Activated effector memory CD4-positive, alpha-beta T cell treated with anti-CD3 and anti-CD28 coated beads, Interleukin-2, amount 50 U/mL, for 16 hours (primary cell): ENCODE measurements at places on chromosomes 2 and 18.
A peak's percentile ranks its signal among the peaks of the same experiment; 100 is the strongest.

GRCh38 chr18:33541316-33541715, 36.7 kb upstream of the ASXL3 start:
- no peak for DNase-seq

DNA sequence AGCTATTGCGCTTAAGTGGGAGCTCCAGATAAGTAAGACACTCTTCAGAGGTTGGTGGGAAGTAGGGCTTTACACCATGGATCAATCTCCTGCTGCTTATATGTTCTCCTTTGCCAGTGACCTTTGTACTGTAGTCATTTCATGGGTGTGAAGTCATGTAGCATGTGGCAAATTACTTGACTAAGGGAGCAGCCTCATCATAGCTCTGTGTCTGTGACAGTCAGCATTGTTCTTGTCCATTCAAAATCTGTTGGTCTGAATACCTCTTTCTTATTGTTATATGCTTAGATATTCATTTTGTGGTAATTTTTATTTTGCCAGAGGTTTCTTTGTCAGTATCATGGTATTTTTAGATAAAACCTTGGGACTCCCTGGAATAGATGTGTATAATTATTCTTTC, 18.2 kb downstream of the SLC4A1AP start:
- no peak for DNase-seq

- no peak for DNase-seq
Measured at GRCh38 chr18:52313213-52313612, 26.8 kb upstream of the DCC start.

GRCh38 chr2:29238497-29238896, 123.3 kb downstream of the CLIP4 start:
- peak; percentile 55 for DNase-seq

DNA sequence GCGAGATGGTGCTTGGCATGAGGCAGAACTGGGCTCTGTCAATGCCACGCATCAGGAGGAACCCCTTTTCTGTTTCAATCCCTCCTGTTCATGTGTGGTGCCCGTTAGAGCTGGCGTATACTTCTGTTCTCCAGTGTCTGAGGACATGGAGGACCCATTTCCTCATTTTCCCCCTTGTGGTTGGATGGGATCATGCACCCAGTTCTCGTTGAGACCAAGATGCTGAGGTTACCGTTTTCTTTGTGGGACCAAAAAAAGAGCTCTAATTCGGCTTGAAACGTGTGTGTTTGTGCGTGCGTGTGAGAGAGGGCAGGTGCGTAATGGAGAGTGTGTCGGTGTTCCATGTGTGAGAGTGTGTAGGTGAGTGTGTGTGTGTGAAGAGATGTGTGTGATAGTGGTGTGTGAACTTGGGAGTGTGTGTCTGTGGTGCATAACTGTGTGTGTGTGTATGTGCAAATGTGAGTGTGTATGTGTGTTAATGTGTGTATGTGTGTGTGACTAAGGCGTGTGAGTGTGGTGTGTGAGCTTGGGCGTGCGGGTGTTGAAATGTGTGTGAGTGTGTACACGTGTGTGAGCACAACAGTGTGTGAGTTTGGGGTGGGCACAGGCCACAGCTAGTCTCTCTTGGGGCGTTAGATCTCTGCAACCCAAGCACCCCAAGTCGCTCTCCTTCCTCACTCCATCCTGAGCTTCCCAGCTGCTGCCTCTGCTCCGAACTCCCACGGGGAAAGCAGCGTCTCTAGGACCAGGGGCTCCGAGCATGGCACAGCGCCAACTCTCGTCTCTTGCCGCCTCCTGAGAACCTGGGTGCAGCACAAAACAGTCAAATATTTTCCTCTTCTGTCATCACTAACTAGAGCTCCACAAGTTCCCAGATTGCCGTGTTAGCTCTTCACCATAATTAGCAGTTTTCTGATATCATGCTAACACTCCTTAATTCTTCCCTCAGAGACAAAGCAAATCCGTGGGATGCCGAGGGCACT, 75.8 kb downstream of the LONRF2 start:
- no peak for DNase-seq

- no peak for DNase-seq
Measured at GRCh38 chr2:215760557-215760956, 252.8 kb downstream of the MREG start.

DNA sequence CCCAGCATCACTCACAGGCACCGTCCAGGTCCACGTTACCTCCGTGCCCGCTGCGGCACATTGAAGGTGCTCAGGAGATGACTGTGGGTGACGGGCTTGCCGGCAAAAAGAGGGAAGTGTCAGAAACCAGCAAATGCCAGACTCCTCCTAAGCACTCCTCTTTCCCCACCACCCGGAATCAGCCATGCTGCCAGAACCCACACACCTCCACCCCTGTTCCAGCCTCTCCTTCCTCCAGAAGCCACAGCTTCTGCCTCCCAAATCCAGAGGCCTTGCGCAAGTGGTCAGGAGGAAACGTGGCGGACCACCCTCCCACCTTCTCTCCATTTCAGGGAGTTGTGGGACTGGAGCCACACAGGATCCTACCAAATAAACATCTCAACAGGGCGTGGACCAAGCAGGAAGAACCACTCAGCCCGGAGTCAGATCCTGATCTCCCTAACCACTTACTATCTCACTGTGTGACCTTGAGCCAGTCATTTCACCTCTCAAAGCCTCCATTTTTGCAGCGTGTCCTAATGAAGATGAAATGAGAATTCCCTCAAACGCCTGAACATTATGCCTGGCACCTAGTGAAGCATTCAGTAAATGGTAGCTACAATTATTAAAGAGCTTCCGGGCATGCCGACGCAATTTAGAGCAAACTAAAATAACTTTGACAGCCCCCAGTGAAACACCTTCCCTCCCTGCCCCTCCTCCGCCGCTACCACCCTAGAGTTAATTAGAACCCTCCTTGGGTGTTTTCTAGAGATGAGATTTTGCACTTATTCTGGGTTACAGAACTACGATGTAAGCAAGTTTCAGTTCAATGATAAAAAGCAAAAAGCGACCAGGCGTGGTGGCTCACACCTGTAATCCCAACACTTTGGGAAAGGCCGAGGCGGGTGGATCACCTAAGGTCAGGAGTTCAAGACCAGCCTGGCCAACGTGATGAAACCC, 32.9 kb downstream of the SMAD7 start:
- DNase-seq = peak; percentile 54

- DNase-seq = no peak
Measured at GRCh38 chr18:56723706-56724105, 72.5 kb downstream of the WDR7 start.

DNA sequence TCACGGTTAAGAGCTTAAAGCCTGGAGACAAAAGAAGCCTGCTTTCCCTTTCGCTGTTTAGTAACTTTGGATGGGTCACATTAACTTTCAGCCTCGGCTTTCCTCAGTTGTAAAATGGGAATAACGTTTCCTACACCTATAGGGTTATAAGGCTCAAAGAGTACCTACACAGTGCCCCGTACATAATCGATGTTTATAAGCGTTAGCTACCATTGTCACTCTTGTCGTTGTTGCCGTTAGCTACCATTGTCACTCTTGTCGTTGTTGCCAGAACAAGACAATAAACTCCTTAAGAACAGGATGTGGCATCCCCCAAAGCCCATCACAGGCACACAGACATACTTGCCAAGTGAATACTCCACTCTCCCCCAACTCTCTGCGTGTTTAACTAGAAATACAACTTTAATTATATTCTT, 901 bp upstream of the MFSD6 start:
- no peak for DNase-seq

GRCh38 chr2:130756053-130756873, 923 bp downstream of the AMER3 start:
- DNase-seq = no peak
